ENCODE measurements at places on chromosomes 5 and 9.

DNA sequence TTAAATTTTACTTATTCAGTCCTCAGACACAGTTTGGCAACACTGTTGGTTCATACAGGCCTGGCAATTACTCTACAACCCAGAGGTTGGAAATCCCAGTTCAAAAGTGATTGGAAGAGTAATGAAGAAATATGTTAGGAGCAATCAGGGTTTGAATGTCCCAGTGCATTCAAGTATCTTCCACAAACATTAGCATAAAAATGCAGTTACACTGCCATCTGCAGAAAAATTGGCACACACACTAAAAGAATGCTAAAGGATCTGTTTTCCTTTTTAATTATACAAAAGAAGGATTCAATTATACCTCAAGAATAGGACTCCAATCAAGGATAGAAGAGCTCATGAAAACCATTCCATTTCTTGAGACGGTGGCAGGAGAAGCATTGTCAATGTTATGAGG, 130.2 kb downstream of the DNAH5 start:
- DNase-seq = no peak

GRCh38 chr9:71746023-71746757, 22.1 kb downstream of the CEMIP2 start:
- no peak for DNase-seq

DNA sequence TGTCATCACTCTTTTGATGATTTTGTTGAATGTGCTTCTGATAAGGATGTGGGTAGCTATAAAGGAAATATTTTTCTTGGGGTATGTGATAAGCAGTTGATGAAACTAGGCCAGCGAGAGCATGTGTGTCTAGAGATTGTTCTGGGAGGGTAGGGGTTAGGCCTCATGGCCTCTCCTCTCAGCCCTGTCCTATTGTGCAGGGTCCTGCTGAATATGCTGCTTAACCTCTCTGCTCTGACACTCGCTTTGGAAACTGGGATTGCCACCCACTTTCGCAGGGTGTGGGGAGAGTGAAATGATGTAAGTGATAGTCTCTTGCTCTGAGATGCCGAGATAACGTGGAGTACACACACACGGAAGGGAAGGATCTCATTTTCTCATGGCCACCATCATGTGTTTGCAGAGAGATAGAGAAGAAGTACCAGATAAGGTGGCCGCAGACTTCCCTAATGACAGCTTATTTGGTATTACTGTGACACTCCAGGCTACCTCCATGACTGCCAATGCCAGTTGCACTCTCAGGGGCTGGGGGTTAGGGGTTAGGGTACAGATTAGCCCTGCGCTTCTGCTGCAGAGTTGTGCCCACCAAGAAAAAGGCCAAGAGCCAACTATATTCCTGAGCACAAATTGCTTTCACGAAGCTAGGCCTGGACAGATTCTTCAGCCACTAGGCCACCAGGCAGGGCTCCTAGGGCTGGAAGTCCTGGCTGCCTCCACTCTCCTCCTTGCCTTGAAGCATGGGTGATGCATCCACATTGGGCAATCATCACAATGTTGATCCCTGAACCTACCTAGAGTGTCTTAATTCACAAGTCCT, 25.2 kb upstream of the TNFAIP8 start:
- DNase-seq = no peak

GRCh38 chr5:120228262-120229031, 235.7 kb upstream of the PRR16 start:
- no peak for DNase-seq

DNA sequence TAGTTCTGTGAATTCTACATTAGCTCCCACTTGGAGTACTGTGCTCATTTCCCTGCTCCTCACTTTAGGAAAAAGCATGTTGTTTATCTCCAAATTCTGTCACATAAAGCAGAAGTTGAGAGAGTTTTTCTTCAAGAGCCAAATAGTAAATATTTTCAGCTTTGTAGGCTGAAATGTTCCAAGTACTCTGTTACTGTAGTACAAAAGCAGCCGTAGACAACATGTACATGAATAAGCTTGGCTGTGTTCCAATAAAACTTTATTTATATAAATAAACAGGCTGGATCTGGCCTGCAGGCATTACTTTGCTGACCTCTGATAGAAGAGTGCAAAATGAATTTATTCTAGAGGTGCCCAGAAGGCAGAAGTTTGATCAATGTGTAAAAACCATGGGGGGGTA, 73.0 kb upstream of the AGXT2 start:
- DNase-seq = no peak

GRCh38 chr5:148967783-148968182, 95.1 kb downstream of the SH3TC2 start:
- peak; percentile 59 for DNase-seq

DNA sequence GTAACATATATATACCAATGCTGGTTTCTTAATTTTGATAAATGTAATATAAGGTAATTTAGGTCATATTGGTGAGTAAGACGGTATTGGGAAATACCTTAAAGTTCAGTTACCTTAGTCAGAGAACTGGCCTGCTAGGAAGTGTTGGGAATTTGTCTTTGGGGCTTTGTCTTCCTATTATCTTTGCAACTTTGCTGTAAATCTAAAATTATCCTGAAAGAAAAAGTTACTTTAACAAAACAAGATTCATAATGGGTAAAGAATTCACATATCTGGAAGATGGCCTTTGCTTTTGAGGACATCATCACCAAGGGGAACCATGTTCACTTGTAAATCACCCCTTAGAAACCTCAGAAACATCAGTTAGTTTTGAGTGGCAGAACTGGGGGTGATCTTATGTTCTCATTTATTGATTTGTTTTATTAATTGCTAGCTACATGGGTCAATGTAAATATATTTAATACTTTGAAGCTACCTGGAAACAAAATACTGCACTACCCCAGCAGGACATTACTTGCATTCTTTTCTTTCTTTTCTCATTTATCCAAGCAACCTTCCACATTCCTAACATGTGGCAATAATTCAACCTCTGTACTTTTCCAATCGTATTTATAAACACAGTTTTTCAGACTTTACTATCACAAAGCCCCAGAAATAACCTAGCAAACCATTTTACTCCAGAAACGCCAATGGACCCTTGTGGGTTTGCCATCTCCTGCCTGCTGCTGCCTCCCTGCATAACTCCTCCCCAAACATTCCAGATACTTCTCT, 41.4 kb downstream of the GLIS3 start:
- DNase-seq = no peak

GRCh38 chr5:140630292-140631035, 2.5 kb downstream of the CD14 start:
- DNase-seq = no peak

GRCh38 chr5:158832731-158833130, 267.0 kb downstream of the EBF1 start:
- no peak for DNase-seq

DNA sequence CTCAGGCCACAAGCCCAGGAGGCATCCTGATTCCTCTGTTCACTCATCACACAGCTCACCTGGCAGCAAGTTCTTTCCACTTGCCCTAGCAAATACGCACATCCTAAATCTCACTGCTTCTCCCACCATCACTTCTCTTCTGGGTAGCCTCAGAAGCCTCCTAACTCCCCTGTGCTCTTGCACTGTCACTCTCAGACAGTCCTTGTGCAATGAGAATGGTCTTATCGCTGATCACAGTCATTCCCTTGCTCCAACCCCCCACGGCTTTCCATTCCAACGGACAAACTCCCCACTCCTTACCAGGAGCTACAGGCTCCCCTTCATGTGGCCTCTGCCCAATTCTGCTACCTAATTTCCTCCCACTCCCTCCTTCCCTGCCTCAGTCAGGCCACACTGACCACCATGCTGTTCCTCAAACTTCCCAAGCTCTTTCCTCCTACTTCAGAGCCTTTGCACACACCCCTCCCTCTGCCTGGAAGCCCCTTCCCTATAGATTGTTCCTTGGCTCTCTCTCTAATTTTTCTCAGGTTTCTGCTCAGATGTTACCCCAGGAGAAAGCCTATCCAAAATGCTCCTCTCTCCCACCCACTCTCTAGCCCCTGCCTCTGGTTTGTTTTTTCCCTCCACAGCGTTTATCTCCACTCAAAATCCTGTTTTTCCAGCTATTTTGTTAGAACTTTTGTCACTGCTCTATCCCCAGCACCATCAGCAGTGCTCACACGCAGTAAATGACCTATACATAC, 34.1 kb upstream of the TNFAIP8 start:
- no peak for DNase-seq

DNA sequence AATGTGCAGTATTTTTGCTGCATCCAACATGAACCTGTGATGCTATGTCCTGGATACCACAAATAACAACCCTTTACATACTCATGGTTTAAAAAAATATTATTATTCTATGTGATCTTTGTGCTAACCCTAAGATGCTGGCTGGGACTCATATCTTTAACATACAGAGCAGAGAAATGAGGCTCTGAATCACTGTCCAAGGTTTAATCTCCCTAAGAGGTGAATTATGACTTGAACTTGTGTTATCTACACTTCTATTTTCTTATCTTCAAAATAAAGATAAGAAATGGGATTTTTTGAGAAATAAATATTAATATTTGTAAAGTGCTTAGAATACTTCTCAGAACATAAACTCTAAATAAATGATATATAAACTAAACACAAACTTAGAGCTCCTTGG, 68.8 kb upstream of the GRIA1 start:
- DNase-seq = no peak

DNA sequence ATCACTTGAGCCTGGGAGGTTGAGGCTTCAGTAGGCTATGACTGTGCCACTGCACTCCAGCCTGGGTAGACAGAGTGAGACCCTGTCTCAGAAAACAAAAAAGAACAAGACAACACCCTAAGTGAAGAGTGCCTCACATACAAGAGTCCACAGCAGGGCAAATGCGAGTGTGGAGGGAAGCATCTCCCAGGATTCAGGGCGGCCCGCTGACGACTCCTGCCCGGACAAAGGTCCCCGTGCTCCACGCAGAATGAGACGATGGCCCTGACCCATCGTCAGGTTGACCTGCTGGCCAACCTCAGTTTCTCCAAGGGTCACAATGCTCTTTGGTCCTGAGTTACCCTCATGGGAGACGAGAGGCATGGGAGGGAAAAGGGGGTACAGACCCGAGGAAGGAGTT, 18.3 kb downstream of the MRNIP start:
- no peak for DNase-seq

GRCh38 chr9:131936929-131937328, 142.7 kb downstream of the MED27 start:
- no peak for DNase-seq

DNA sequence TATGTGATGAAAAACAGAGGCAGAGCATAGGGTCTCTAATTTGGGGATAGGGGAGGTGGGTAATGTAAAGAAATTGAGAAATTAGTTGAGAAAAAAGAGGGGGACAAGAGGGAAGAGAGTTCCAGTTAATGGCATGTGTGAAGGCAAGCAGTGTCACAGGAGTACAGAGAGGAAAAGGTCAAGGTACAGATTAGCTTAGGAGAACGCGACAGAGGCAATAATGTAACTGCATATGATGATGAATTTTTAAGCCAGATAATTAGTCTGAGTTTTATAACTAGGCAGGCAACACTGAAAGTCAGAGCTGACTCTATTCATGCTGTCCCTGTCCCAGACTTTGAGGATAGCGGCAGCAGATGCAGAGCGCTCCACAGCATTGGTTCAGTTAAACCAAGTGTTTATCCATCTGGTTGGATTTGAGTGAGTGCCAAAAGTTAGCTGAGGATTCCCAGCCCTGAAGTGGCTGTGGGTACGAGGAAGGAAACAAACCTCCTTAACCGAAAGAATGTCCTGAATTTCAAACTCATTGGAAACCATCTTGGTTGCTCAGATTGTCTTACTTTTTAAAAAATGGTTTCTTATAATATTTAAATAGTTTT, 315.2 kb downstream of the ARHGAP26 start:
- no peak for DNase-seq

DNA sequence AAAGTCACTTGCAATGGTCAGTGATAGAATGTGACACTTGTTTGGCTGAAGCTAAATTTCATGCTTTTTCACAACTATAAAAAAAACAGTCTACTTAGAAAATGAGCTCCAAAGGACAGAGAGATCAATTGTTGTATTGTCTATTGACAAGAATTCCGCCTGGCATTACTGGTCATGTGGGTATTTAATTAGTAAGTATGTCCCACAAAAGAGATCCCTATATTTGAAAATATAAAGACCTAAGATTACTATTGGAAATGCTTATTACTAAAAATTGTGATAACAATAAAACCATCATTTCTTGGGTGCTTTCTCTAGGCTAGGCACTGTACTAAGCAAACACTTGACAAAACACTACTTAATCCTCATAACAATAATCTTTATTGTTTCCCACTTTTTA, 745.2 kb upstream of the C9orf72 start:
- no peak for DNase-seq

DNA sequence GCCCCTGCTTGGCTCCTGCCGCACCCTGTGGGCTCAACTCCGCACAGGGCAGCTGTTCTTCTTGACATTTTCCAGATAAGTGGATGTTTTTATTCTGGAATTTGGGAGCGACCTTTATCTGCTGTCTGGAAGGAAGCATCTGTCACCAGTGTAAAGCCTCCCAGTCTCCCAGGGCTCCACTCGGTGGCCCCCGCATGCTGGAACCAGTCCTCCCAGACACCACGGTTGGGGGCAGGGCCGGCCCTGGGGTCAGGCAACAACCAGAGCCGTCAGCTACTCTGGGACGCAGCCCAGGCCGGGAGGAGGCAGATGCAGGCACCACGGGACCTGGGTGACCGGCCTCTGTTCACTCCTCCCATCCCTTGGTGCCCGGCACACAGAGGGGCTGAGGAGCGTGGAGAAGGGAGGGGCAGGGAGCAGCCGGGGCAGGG, 92.8 kb upstream of the ADAMTS2 start:
- DNase-seq = peak; percentile 53

GRCh38 chr9:89594811-89595550, 9.8 kb upstream of the GADD45G start:
- no peak for DNase-seq

DNA sequence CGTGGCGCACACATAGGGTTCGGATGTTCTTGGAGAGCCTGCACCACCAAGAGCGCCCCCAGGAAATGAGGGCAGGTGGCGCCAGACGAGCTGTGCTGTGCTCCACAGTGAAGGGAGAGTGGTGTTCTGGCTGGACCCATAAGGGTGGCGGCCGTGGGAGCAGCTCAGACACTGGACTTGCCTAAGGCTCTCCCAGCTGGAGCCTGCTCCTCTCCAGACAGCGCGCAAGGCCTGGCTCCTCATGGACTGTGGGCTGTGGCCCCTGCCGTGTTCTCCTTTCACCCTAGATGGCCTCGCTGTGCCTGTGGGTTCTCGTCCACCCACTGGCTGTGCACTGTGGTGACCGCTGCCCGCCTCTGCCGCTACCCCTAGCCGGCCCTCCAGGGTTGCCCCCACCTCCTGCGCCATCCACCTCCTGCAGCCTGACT, 92.9 kb downstream of the EHMT1 start:
- no peak for DNase-seq

GRCh38 chr5:51686622-51687021, 303.4 kb downstream of the ISL1 start:
- no peak for DNase-seq

DNA sequence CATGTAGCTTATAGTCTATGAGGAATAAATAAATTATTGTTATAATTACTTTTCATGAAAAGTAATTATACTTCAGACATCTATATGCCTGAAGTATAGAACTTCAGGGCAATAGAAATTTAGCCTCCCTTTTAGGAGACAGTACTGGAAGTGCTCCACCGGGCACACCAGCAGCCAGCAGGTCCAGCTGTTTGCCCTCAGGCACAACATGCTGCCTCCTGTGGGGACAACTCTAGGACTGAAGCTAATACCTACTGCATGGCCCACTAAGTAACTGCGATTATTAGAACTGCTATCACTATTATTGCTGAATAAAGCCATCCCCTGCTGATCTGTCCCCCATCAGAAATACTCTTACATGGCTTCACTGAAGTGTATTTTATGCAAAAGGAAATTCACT, 329.6 kb downstream of the MED10 start:
- DNase-seq = no peak

- DNase-seq = no peak
Measured at GRCh38 chr9:124863371-124863871, 1.5 kb downstream of the ARPC5L start.

Measured in mucosa of gallbladder (tissue), 1 donor.